ENCODE measurements at places on chromosomes 16 and 17.

DNA sequence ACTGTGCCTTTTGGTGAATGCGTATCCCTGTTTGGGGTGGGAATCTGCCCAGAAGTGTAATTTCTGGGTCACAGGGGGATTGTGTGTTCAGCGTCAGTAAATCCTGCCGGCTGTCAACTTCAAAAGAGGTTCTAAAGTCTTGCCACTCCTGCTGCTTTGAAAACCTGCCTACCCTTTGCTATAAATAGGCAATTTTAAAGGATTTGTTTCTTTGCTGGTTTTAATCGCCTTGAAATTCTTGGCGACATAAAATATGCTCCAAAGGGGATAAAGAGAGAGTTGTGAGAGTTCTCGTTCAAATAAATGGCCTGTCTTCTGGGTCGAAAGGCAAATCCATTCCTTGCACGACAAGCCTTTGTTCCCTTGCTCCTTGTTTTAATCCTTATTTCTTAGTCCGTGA is 143.4 kb downstream of the IRF8 start:
- no peak for DNase-seq

DNA sequence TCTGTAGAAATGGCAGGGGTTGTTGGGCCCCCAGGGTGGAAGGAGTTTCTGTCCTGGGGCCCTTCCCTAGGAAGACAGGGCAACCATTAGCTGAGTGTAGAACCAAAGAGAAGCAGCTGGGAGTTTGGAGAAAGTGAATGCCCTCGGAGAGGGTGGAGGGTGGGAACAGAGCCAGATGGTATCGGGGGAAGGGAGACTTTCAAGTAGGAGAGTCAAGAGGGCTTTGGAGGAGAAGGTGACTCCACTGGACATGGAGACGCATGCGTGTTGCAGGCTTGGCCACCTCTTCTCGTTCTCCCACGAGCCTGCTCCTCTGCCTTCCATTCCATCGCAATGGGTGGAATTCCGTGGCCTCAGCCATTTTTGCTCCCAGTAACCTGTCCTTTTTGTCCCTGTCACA is 19.4 kb downstream of the SLC47A1 start:
- DNase-seq, result no peak

DNA sequence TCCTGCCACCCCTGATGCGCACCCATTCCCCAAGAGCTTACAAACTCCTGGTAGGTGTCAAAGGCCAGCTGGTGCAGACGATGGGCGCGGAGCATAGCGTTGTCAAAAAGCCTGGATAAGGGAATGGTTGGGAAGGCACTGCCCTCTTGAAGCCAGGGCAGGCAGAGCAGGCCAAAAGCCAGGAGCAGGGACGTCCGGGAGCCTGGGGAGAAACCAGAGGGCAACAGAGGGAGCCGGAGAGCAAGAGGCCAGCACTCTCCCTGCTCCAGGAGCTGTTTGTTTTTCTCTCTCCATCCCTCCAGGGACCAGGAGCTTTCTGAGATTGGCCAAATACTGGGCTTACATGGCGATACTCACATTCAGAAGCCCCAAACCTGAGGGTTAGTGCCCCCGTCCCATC is 334 bp downstream of the GH1 start:
- no peak for DNase-seq

- no peak for DNase-seq
Measured at GRCh38 chr16:20673882-20674683, 23.4 kb downstream of the ACSM1 start.

GRCh38 chr17:72259922-72260321 is 139.1 kb downstream of the SOX9 start:
- DNase-seq, result no peak
